Chondrocyte (in vitro differentiated cells): ENCODE measurements at places on chromosomes 3 and 15. TPM values are rescaled to one million over a fixed set of nuclear protein-coding genes. Genes with fewer than 3 reads are reported as not detected.

Gene CCDC54
- not detected in 3 replicates for total RNA-seq

- DNase-seq: no peak
Measured at GRCh38 chr15:26632500-26632899, 140.4 kb downstream of the GABRB3 start.

GRCh38 chr3:134326760-134327593, 47.3 kb downstream of the AMOTL2 start:
- no peak for DNase-seq

- DNase-seq: no peak
Measured at GRCh38 chr3:76501315-76501714, 538.6 kb upstream of the ROBO2 start.

GRCh38 chr3:9195390-9195789, 54.1 kb downstream of the SRGAP3 start:
- no peak for DNase-seq

GRCh38 chr15:40420793-40421192, 15.2 kb downstream of the IVD start:
- no peak for DNase-seq

Gene FBXW12
- total RNA-seq: not detected in 3 replicates

Gene APBA2
- total RNA-seq: 26.4 to 30.4 TPM (median 28.7 TPM) in 3 replicates

GRCh38 chr15:36885771-36886170, 214.6 kb downstream of the MEIS2 start:
- no peak for DNase-seq
